Adrenal gland (tissue), 19 donors: ENCODE measurements at places on chromosomes 7 and 10.
A peak's percentile ranks its signal among the peaks of the same experiment; 100 is the strongest.

DNA sequence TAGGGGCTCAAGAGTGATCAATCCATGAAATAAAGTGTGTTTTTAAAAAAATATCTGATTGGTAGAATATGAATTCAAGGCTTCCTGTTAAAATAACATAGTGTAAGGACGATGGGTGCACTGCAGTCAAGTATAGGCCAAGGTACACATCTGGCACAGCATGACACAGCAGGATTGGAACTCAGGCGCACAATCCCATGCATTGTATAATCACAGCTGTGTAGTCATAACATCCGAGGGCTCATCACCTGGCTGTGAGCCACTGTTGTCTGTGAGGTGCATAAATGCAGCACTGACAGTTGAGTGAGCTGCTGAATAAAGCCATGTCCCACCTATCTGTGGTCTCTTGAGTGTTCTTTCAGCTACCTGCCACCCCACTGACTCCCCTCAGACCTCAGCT lies 142.3 kb upstream of the HPS1 start:
- no peak for DNase-seq
- H3K4me1 ChIP-seq = no peaks in the 10 kb centered on the region
- no peak overlapping the region for H3K27ac ChIP-seq
- no peaks in the 10 kb centered on the region for H3K27me3 ChIP-seq
- H3K4me3 ChIP-seq = no peak overlapping the region

GRCh38 chr7:55212838-55213237 lies 152.3 kb upstream of the LANCL2 start:
- DNase-seq = no peak
- no peaks in the 10 kb centered on the region for H3K4me1 ChIP-seq
- no peaks in the 10 kb centered on the region for H3K27me3 ChIP-seq
- no peak overlapping the region for H3K4me3 ChIP-seq
- no peak overlapping the region for H3K27ac ChIP-seq

DNA sequence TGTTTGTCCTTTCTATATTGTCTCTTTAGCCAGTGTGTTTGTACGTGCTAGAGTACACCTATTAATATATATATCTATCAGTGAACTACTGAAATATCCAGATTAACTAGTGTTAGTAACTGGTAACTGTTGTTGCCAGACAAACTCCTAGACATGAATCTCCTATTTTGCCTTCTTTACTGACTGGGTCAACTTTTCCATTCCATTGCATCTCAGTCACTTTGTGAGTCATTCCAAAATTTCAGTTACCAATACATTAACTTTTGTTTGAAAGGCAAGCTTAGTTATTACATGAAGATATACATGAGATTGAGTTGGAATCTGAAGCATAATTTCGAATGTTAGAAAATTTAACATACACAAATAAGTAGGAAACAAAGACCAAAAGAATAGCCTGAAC lies 51.4 kb downstream of the BTAF1 start:
- no peak overlapping the region for H3K4me3 ChIP-seq
- no peak for DNase-seq
- no peaks in the 10 kb centered on the region for H3K4me1 ChIP-seq
- no peaks in the 10 kb centered on the region for H3K36me3 ChIP-seq

- H3K27ac ChIP-seq = no peak overlapping the region
- no peaks in the 10 kb centered on the region for H3K4me1 ChIP-seq
- no peak overlapping the region for H3K4me3 ChIP-seq
- H3K36me3 ChIP-seq = no peaks in the 10 kb centered on the region
- no peaks in the 10 kb centered on the region for H3K27me3 ChIP-seq
Observed at GRCh38 chr10:126930131-126930882, 25.1 kb downstream of the DOCK1 start.

DNA sequence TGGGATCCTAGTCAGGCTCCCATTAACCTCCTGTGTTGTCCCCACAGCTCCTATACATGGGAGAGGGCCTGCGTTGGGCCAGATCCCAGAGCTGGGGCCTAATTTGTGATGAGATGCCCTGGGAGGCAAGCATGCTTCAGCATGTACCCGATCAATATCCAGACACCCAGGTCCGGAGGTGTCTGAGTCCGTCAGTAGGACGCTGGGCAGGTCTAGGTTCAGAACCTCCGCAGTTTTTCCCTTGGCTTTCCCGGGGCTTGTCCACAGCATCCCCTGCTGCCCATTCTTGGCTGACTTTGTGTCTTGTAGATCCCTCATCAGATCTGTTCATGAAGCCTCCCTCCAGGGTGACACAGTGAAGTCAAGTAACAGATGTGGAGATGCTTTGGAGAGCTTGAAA lies 32.7 kb upstream of the RBAK start:
- H3K4me3 ChIP-seq = no peak overlapping the region
- DNase-seq = peak; percentile 43
- H3K27me3 ChIP-seq = no peaks in the 10 kb centered on the region
- no peak overlapping the region for H3K27ac ChIP-seq
- no peaks in the 10 kb centered on the region for H3K4me1 ChIP-seq

DNA sequence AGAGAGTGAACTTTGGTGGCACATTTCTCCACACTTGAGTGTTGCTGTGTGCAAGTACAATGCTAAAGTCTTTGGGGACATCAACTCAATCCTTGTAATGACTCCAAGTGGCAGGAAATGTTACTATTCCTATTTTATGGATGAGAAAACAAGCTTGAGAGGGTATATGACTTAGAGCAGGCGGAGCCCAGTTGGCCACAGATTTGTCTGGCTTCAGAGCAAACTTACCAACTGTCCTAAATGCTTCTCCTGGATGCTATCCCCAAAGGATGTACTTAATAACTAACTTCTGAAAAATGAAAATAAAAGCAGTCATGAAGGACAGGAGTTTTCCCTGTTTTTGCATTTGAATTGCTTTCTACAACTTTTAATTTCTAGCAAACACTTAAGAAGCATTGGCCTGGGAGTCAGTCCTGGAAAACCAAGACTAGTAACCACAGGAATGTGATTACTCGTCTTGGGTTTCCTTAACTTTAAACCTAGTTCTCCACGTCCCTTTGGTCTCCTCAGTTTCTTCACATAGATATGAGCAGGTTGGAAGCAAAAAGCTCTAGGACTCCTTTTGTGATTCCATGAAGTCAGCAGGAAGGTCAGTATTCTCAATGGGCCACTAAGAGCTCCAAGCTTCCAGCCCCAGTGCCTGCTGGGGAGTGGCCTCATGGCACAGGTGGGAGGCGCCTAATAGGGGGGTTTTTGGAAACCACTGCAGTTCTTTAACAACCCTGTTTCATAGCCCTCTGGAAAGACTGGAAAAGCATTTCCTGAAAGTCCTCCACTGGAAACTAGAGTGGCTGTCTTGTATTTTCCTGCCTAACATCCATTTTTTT lies 140.8 kb downstream of the GLCCI1 start:
- H3K36me3 ChIP-seq = no peaks in the 10 kb centered on the region
- no peak for DNase-seq
- no peaks in the 10 kb centered on the region for H3K4me1 ChIP-seq
- H3K4me3 ChIP-seq = no peak overlapping the region
- no peaks in the 10 kb centered on the region for H3K27me3 ChIP-seq

- no peaks in the 10 kb centered on the region for H3K4me1 ChIP-seq
- H3K36me3 ChIP-seq = no peaks in the 10 kb centered on the region
- H3K4me3 ChIP-seq = no peak overlapping the region
- H3K27me3 ChIP-seq = no peaks in the 10 kb centered on the region
Observed at GRCh38 chr10:70312972-70313371, 29.2 kb upstream of the NPFFR1 start.

DNA sequence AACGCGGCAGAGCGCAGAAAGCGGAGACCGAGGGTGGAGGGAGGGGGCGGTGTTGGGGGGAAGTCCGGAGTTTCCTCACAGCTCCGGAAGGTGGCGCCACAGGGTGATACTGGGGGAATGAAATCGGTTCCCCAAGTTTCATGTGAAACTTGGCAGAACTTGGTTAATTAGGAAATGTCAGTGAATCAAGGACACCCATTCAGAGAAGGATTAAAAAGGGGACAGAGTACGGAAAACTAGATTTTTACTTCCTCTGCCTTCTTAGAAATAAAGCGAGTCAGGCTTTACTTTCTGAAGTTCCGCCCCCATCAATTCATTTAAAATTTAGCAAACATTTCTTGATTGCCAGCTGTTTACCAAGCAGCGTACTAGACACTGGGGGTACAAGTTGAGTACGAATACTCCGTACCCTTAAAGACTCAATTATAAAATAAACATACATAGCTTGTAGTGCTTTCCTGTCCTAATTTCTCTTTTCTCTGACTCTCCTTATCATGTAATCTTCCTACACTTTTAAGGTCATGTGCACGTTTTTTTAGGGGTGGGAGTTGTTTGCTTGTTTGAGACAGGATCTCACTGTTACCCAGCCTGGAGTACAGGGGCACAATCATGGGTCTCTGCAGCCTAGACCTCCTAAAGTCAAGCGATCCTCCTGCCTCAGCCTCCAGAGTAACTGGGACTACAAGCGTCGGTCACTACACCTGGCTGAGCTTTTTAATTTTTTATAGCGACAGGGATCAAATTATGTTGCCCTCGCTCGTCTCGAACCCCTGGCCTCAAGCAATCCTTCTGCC lies 644 bp upstream of the ABI1 start:
- H3K4me1 ChIP-seq = peaks cover 6% of the 10 kb centered on the region
- no peak overlapping the region for H3K4me3 ChIP-seq
- H3K36me3 ChIP-seq = no peaks in the 10 kb centered on the region
- H3K27ac ChIP-seq = no peak overlapping the region
- no peak for DNase-seq

GRCh38 chr7:128098629-128099028 lies 67.4 kb upstream of the LRRC4 start:
- no peaks in the 10 kb centered on the region for H3K36me3 ChIP-seq
- H3K27ac ChIP-seq = no peak overlapping the region
- no peak overlapping the region for H3K4me3 ChIP-seq
- H3K4me1 ChIP-seq = peaks cover 6% of the 10 kb centered on the region

DNA sequence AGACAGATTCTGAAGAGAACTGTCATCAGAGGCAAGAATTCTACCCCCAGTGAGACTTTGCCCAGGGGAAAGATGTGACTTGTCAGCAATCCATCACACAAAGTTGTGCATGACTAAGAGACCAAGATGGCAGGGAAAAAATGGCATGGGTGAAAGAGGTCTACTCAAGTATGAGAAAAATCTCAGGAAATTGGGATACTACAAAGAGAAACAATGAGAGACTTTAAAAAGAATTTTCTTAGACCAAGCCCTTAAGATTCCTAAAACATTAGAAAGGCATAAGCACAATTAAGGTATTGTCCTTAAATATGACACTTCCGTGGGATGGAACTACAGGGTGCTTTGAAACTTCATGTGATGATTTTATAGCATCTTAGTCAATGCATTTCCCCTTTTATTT lies 45.6 kb upstream of the PDE1C start:
- H3K27me3 ChIP-seq = no peaks in the 10 kb centered on the region
- H3K4me1 ChIP-seq = no peaks in the 10 kb centered on the region
- H3K27ac ChIP-seq = no peak overlapping the region
- H3K36me3 ChIP-seq = no peaks in the 10 kb centered on the region
- DNase-seq = no peak
- no peak overlapping the region for H3K4me3 ChIP-seq

DNA sequence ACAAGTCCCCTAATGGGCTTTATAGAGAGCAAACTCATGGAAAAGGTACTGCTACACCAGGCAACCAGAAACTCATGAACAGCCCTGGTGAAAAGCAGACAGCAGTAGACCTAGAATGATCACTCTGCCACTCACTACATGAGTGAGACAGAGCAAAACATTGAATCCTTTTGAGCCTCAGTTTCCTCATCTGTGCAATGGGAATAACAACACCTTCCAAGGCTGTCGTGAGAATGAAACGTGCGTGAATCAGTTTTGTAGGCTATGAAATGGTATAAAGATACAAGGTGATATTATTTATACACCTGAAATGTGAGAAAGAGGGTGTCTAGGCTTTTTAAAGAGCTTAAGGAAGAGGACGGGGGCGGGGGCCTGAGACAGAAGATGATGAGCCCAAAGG lies 14.3 kb upstream of the PROSER2 start:
- peaks cover 4% of the 10 kb centered on the region for H3K27me3 ChIP-seq
- no peak for DNase-seq
- no peak overlapping the region for H3K27ac ChIP-seq
- H3K36me3 ChIP-seq = no peaks in the 10 kb centered on the region
- H3K4me1 ChIP-seq = no peaks in the 10 kb centered on the region
- H3K4me3 ChIP-seq = no peak overlapping the region

- H3K27me3 ChIP-seq = no peaks in the 10 kb centered on the region
- no peaks in the 10 kb centered on the region for H3K36me3 ChIP-seq
- no peak overlapping the region for H3K27ac ChIP-seq
- H3K4me1 ChIP-seq = no peaks in the 10 kb centered on the region
- H3K4me3 ChIP-seq = no peak overlapping the region
Observed at GRCh38 chr7:105837765-105838626, 38.4 kb downstream of the ATXN7L1 start.

DNA sequence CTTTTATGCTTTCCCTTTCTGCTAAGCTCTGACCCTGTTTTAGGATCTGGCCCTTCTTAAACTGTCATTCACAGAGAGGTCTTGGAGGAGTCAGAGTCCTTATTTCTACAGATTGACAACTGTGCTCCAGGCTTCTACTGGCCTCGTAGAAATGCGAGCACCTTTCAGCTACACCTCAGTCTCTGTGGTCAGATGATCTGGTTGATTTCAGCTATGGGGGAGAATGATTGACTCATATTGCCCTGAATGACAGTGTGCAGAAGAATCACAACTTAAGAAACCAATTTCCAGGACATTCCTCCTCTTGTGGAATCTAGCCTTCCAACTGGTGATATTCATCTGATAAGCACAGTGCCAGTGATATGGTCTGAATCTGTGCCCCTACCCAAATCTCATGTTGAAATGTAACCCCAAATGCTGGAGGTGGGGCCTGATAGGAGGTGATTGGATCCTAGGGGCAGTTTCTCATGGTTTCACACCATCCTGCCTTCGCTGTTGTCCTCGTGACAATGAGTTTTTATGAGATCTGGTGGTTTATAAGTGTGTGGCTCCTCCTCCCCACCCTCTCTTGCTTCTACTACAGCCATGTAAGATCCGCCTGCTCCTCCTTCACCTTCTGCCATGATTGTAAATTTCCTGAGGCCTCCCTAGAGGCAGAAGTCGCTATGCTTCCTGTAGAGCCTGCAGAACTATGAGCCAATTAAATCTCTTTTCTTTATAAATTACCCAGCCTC lies 14.0 kb upstream of the CYP3A7 start:
- no peaks in the 10 kb centered on the region for H3K27me3 ChIP-seq
- DNase-seq = no peak
- peaks cover 24% of the 10 kb centered on the region for H3K4me1 ChIP-seq
- H3K4me3 ChIP-seq = no peak overlapping the region

- no peaks in the 10 kb centered on the region for H3K27me3 ChIP-seq
- no peak overlapping the region for H3K4me3 ChIP-seq
- H3K36me3 ChIP-seq = peaks cover 19% of the 10 kb centered on the region
- DNase-seq = peak; percentile 77
- H3K4me1 ChIP-seq = no peaks in the 10 kb centered on the region
Observed at GRCh38 chr10:75402486-75403143, 1.1 kb upstream of the ZNF503 start.
